AG09309 (cell line): ENCODE measurements at places on chromosomes 11 and 22.

DNA sequence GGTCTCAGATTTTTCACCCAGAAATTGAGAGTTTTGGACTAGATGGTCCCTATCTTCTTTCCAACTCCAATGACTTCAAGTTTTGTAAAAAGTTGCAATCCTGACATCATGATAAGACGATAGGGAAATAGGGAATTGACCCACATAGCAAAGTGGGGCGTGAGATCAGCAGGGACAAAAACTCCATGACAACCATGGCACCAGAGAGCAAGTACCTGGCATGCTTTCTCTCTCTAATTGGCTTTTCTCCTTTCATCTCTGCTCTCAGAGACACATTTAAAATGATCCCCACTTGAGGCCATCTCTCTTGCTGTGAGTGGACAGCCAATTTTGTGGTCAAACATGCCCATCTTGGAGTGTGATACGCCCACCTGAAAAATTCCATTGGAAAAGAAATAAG lies at the start of gene OR5AN1:
Gene OR5AN1 (plus strand): TSS at position 301 of the 400 bp plus-strand sequence. CDS start 5,564 bp downstream, outside the sequence.
- no peak for DNase-seq

- no peak for DNase-seq
These were observed 317.8 kb downstream of the NTM start for GRCh38 chr11:131688048-131688693.

- DNase-seq = no peak
These were observed 12.0 kb downstream of the SIPA1 start for GRCh38 chr11:65649656-65650546.

DNA sequence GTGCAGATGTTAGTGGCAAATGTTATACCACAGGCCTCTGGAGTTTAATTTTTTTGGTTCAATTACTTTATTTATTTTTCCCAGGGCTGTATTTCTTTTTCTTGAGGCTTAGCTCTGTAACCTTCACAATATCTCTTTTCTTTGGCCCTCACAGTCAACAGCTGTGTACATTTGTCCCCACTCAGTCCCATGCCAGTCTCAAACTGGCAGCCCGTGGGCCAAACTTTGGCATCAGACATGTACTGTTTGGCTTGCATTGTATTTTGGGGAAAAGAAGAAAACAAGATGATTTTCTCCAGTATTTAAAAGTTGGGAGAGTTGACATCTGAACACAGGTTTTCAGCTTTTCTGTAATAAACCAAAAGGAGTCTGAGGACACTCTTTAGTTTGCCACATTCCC lies 87.1 kb downstream of the PRR5L start:
- DNase-seq = no peak

DNA sequence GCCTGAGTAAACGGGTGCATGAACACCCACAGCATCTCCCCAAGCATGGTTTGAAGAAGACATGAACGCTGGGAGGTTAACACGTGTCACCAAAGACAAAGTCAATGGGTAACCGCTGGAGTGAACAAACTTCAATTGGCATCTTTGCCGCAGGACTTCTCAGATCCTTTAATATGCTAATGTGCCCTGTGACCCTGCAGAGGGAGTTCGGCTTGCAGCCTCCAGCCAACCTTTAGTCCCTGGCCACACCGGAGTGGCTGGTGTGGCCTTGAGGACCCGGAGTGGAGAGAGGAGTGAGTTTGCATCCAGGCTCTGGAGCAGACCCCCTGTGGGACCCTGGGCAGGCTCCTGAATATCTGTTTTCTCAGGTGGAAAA lies 57.0 kb downstream of the FLRT1 start:
- DNase-seq = no peak

GRCh38 chr22:37023743-37024338 lies 4.3 kb downstream of the MPST start:
- no peak for DNase-seq

DNA sequence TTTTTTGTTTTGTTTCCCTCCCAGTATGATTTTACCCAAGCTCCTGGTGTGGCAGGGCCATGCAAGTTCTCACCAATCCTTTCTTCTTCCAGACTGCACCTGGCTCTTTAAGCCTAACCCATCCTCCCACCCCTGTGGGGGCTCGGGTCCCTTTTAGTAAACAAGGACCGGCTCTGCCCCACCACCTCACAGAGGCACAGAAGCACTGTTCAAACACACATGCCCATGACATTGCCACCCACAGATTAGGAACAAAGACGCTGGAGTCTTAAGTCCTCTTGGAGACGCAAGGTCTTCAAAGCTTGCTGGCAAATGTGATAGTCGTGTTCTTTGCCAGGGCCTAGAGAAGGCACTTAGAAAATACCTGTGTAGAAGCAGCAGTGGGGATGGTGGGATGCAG lies 18.9 kb downstream of the UQCR10 start:
- no peak for DNase-seq

DNA sequence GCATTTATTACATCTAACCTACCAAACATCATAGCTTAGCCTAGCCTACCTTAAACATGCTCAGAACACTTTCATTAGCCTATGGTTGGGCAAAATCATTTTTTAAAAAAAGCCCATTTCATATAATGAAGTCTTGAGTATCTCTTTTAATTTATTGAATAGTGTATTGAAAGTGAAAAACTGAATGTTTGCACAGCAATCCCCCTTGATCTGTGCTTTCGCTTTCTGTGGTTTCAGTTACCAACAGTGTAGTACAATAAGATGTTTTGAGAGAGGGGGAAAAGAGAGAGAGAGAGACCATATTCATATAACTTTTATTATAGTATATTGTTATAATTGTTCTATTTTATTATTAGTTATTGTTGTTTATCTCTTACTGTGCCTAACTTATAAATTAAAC lies 8.4 kb upstream of the MAP6 start:
- DNase-seq = no peak

GRCh38 chr11:11864803-11865202 lies 23.0 kb downstream of the USP47 start:
- DNase-seq = no peak

DNA sequence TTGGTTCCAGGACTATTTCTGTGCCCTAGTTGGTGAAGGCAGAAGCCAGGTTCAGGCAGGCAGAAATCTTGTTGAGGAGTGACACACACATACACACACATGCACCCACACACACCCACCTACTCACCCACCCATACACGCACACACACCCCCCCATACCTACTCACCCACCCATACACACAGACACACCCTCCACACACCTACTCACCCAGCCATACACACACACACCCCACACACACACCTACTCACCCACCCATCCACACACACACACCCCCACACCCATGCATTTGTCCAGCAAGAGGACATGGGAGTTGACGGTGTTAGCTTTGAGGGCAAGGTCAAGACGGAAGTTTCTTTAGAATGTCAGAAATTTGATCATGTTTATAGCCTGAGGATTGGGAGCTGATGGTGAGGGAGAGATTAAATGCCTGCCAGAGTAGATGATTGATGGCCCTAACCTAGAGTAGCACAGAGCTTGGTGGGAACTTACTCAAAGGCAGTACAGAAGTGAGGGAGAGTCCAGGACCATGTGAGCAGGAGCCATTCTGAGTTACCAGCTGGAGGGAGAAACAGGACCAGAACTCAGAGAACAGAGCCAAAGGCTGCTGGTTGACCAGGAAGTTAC lies 68.9 kb downstream of the CYB5R2 start:
- no peak for DNase-seq
